ENCODE measurements at places on chromosomes 4 and X.

GRCh38 chr4:101864660-101865059, 74.1 kb downstream of the BANK1 start:
- DNase-seq, result no peak

GRCh38 chr4:45554423-45554822, 569.4 kb downstream of the GABRG1 start:
- no peak for DNase-seq

- DNase-seq, result no peak
Observed at GRCh38 chr4:40212674-40213527, 16.1 kb downstream of the RHOH start.

- DNase-seq, result peak; percentile 78
Observed at GRCh38 chrX:48938721-48939425, 18.5 kb downstream of the OTUD5 start.

- no peak for DNase-seq
Observed at GRCh38 chr4:163164591-163164990, 2.1 kb downstream of the NAF1 start.

GRCh38 chr4:113170805-113171468, 121.5 kb downstream of the ANK2 start:
- DNase-seq, result no peak

GRCh38 chrX:33128048-33128805, 83.1 kb downstream of the DMD start:
- no peak for DNase-seq

DNA sequence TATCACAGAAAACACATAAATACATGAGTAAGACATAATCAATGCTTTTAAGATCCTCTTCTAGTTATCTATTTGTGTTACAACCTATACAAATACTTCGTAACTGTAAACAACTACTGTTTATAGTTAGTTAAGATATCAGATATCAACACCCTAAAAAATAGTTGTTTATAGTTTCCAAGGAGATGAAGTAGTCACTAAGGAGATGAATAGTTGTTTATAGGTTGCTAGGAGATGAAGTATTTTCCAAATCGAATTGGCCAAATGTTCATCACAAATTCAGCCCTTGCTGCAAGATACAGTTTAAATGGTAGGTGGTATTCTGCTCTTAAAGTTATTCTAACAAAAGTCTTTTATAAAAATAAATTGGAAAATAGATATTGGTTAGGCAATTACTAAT, 618.2 kb upstream of the PCDH10 start:
- no peak for DNase-seq

DNA sequence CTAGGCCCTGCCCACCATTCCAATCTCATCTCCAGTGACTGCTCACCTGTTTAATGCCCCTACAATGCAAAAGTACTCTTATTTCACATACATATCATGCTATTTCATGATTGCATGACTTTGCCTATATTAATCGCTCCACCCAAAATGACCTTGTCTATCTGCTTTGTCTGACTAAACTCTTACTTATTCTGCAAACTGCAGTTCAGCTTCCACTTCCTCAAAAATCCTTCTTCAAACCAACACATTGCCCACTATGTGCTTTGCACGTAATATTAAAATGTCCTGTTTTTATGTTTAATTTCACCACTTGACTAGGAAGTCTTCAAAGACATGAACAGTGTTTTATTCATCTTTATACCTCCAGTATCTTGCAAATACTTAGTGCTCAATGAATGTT, 229.6 kb downstream of the OPHN1 start:
- no peak for DNase-seq

DNA sequence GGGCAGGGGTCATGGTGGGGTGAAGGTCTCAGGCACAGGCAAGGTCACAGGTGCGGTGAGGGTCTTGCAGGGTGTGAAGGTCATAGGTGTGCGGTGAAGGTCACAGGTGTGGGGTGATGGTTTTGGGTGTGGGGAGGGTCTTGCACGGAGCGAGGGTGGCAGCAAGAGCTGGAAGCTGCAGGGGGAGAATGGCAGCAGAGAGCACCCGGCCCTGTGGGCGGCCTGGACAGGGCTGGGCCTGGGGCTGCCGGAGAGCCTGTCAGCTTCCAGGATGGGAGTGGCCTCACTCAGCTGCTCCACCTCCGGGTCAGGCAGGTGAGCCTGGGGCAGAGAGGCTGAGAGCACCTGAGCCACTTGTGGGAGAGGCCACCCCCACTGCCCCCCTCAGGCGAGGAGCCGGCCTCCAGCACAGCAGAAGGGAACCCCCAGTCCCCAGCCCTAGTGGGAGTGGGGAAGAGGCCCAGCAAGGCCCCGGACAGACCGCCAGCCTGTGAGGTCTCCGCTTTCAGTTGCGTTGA, 1.5 kb downstream of the MSANTD1 start:
- DNase-seq, result no peak

- no peak for DNase-seq
Observed at GRCh38 chr4:38185406-38186144, 225.4 kb downstream of the PTTG2 start.

DNA sequence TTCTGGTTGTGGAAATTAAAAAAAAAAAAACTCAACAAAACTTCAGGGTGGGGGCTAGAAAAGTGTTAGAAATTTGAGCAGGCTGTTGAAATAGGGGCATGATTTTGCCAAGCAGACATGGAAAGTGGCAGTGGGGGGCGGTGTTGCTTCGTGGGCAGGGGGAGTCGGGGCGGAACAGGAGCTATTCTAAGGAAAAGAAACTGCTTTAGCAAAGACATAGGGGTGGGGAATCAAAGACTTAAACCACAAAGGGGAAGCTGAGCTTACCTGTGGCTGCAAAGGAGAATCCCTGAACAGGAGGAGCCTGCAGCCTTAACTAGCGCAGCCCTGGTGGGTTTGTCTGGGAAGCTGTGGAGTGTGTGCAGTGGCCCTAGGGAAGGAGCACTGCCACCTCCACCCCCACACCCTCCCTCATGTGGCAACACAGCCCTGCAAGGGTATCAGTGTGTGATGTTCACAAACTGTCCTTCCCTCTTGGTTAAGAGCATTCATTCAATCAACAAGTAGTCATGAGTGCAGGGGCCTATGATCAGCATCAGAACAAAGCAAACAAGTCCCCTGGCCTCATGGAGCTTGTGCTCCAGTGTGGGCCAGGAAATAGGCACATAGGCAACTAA, 20.5 kb downstream of the SEL1L3 start:
- DNase-seq, result no peak

GRCh38 chrX:102976793-102977495, 39.9 kb downstream of the RAB40AL start:
- DNase-seq, result no peak

- no peak for DNase-seq
Observed at GRCh38 chr4:41454423-41454822, 83.5 kb upstream of the LIMCH1 start.

DNA sequence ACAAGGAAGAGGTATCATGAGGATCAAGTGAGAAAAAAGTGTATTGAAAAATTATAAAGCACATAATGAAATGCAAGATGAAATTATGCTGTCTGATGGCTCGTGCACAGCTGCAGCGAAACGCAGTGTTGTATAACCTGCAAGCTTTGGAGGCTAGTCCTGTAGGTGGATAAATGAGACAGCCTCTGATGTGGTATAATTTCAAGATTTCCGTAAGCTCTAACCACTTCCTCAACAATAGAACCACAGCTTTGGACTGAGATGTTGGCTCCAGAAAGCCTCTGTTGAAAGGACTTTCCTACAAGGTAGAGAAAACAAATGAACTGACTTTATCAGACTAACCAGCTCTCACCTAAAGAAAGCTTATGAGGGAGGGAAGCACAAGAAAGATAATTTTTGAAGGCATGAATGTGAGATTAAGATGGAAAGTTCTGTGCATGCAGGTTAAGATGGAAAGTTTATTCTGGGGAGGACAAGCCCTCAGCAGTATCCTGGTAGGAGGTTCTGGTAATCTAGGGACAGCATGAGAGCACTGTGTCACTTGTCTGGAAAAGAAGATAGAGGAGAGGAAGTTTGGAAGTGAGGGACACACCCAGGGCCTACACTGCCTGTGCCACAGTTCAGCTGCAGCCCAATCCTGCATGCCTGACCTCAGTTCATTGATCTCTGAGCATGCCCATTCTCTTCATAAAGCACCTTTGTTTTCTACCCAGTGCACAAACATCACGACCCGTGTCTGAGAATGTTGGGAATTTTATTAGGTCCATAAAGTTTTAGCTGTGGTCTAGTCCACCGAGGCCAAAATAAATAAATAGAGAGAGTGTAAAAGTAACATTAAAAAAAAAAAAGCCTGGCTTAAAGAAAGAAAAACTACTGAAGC, 161.5 kb upstream of the SFRP2 start:
- DNase-seq, result no peak

GRCh38 chr4:11842620-11843263, 414.0 kb upstream of the HS3ST1 start:
- no peak for DNase-seq

DNA sequence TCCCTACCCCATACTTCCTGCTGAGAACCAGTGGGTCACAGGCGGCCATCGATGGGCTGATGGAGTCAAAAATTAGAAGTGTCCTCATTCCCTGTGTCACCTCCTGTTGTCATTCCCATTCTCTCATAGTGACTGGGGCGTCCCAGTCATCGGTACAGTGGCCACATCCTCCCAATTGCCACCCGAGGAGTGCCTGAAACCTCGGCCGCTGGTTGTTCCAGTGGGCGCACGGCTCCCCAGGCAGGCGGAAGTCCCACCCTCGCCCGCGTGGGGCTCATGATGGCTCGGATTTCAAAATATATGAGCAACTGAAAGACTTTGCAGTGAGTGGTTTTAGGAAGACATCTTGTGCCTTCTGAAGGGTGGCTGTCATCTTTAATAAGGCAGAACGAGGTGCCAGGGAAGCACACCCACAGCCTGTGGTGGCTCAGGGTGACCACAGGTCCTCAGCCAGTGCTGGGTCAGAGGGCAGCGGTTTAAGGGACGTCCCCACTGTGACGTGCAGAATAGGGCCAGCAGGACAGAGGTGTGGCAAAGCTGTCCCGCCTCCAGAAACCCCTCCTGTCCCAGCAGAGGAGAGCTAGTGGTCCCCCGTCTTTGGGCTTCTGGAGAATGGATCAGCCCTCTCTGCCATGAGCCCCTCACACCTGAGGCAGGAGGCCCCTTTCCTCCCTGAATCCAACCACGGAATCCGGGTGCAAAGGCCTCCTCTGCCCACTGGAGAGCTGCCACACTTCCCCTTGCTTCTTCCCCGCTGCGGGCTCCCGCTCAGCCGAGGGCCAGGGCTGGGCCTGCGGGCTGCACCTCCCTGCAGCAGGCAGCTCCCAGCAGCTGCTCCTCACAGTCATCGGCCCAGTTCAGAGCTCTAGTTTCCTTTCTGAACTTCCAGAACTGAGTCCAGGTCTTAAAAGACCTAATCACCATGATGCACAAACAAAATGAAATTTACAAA, 90.4 kb downstream of the ABLIM2 start:
- no peak for DNase-seq

- no peak for DNase-seq
Observed at GRCh38 chrX:49956313-49956712, 33.9 kb downstream of the CLCN5 start.

GRCh38 chrX:18534949-18535348, 109.5 kb downstream of the CDKL5 start:
- no peak for DNase-seq
